ENCODE measurements at places on chromosomes 5 and 9. TPM values are rescaled to one million over a fixed set of nuclear protein-coding genes. Genes with fewer than 3 reads are reported as not detected.

Gene WWC1
- polyA plus RNA-seq = 1.5 TPM

Gene EPB41L4B
- polyA plus RNA-seq = 0.38 TPM

Gene FOXD4L3
- 0.05 TPM for polyA plus RNA-seq

Gene FOXI1
- polyA plus RNA-seq = not detected

Gene SEMA5A
- polyA plus RNA-seq = 2.1 TPM

Gene ACSL6
- 0.76 TPM for polyA plus RNA-seq

Gene CD14
- 60.9 TPM for polyA plus RNA-seq

Gene MYOZ3
- 0.32 TPM for polyA plus RNA-seq

GRCh38 chr9:83472764-83473163 is 65.4 kb downstream of the FRMD3 start:
- no peak for DNase-seq

GRCh38 chr5:172945151-172945550 is 14.1 kb upstream of the RPL26L1 start:
- peak; percentile 45 for DNase-seq

- DNase-seq = no peak
Measured at GRCh38 chr5:107985144-107985543, 314.4 kb upstream of the EFNA5 start.

- no peak for DNase-seq
Measured at GRCh38 chr5:150189728-150190502, at the start of gene SLC6A7. TSS of gene SLC6A7 (plus strand) at chr5:150190062. CDS start at chr5:150190328, 266 bp downstream.

DNA sequence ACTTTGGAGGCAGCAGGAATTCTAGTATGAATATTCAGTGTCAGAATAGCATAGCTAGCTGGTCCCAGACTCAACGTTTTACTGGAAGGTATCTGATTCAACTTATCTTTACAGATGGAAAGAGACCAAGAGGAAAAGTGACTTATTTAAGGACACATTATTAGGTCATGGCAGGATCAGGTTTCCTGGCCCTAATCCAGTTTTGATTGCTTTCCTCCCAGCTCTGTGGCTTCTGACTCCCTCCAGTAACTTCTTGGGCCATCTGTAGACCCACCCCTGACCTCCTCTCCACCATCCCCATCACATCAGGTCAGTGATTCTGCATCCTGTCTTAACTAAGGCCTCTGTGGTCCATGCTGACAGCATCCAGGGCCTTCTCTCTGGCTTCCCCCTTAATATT is 38.4 kb downstream of the SH3TC2 start:
- no peak for DNase-seq

DNA sequence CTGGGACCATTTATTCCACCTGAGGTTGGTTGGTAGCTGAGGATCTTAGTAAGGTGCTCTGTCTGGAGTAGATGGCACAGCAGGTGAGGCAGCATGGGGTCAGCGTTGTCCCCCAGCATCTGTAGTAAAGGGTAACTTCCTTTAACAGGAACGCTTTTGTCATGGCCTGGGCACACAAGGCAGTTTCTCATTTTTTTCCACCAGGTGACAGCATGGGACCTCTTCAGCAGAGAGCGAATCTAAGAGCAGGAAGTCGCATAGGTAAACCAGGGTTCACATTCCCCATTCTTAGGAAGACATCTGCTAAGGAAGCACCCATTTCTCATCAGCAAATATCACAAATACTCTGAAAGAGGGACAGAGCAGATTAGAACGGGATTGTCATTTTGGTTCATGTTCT is 56.5 kb downstream of the GPR107 start:
- no peak for DNase-seq

Measured in spleen (tissue), 13 donors.